Neural crest cell (in vitro differentiated cells): ENCODE measurements at places on chromosomes 3 and 15.

- no peak for DNase-seq
Observed at GRCh38 chr3:143103652-143104051, 15.9 kb upstream of the CHST2 start.

- no peak for DNase-seq
Observed at GRCh38 chr3:118436697-118437262, 597.9 kb downstream of the IGSF11 start.

- no peak for DNase-seq
Observed at GRCh38 chr15:48572823-48573222, 72.7 kb downstream of the FBN1 start.

DNA sequence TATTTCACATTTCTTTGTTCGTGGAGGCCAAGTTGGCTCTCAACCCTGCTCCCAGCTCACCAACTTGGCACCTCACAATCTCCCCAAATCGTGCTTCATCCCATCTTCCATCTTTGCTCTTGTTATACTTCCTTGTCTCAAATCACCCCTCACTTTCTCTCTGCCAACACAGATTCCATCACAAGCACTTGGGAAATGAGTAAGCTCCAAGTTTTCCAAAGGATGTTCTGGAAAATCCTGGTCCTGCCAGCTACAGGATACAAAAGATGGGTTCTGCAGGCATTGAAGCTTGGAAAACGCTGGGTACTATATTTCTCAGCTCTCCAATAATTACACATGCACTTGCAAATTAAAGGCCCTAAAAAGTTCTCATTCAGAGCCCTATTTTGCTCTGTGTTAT lies 4.1 kb upstream of the TM4SF4 start:
- no peak for DNase-seq

DNA sequence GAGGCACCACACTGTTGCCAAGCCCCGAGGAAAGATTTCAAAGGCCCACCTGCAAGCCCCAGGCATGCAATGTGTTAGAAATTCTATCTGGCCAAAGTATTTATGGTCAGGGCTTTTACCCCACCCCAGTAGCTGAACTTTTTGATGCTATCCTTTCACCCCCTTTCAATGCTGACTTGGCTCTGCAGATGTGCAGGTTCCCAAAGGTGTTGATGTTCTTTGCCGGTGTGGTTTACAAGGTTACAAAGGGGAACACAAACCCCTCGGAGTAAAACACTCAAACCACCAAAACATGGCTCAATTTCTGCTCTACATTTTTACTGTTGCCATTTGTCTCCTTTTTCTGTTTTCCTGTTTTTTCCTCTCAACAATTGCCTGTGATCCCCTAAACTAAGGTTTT lies 145.4 kb upstream of the BNIP2 start:
- DNase-seq = no peak

- DNase-seq = no peak
Observed at GRCh38 chr3:134033315-134033996, 3.7 kb upstream of the SLCO2A1 start.

DNA sequence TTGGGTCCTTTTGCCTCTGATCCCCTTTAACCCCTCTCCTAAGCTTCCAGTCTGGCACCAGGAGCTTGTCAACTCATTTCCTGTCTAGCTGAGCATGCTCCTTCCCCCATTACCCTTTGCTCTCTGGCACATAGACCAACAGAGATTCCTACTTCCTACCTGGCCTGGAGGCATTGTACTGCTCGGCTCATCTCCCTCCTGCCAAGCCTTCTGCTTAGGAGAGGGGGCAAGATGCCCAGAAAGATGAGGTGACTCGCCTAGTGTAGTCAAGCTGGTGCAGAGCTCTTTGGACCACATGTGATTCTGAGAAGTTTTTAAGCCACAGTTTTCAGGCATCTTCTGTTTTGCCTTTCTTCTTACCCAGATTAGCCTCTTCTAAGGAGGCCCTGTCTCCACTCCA lies 95.4 kb downstream of the ZNF621 start:
- DNase-seq = no peak

DNA sequence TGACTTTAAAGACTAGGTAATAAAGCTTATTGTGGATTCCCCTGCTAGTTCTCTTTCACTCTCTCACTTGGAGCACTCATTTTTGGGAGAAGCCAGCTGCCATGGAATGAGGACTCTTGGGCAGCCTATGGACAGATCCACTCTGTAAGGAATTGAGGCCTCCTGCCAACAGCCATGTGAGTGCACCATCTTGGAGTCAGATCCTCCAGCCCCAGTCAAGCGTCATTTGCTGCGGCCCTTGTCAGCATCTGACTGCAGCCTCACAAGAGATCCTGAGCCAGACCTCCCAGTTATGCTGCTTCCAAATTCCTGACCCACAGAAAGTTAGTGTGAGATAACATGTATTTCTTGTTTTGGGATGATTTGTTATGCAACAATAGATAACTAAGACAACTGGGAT lies 101.9 kb downstream of the SEMA6D start:
- no peak for DNase-seq

- DNase-seq = no peak
Observed at GRCh38 chr3:124491098-124491497, 239.2 kb upstream of the UMPS start.

- no peak for DNase-seq
Observed at GRCh38 chr3:78141269-78141668, 1101.4 kb downstream of the ROBO2 start.

- no peak for DNase-seq
Observed at GRCh38 chr15:70491201-70491621, 272.1 kb downstream of the UACA start.

GRCh38 chr3:169327546-169328356 lies 335.8 kb downstream of the MECOM start:
- DNase-seq = no peak

- DNase-seq = no peak
Observed at GRCh38 chr15:35349916-35350315, 196.0 kb downstream of the DPH6 start.

- no peak for DNase-seq
Observed at GRCh38 chr15:29470311-29470710, 200.7 kb upstream of the NSMCE3 start.

DNA sequence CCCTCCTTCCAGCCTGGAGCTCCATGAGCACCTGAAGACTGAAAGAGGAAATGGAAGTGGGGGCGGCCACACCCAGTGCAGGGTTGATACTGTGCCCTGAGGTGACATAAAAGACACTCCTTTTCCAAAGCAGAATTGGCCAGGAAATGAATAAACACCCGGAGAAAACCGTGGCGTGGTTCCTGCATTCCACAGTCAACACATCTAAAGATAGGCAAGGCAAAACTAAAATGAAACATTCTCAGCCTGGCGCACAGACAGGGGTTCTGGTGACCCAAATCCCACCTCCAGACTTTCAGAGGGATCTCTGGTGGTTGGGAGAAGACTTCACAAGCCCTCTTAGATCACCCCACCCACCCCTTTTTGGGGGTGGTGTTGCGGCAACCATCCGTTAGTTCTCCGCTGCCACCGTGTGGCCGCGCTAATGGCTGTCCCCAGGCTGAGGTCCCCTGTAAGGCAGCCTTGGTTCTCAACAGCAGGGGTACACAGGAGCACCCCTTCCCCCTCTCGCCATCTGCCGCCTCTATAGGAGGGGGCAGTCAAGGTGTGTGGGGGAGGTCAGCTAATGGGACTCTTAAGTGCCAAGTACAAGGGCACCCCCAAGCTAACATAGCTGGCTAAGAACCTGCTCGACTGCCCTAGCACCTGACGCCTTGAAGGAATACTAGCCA lies 2.5 kb upstream of the MST1R start:
- peak; percentile 46 for DNase-seq

- no peak for DNase-seq
Observed at GRCh38 chr3:53346922-53347260, 452 bp downstream of the DCP1A start.

GRCh38 chr15:80059786-80060355 lies 395 bp downstream of the ZFAND6 start:
- no peak for DNase-seq

DNA sequence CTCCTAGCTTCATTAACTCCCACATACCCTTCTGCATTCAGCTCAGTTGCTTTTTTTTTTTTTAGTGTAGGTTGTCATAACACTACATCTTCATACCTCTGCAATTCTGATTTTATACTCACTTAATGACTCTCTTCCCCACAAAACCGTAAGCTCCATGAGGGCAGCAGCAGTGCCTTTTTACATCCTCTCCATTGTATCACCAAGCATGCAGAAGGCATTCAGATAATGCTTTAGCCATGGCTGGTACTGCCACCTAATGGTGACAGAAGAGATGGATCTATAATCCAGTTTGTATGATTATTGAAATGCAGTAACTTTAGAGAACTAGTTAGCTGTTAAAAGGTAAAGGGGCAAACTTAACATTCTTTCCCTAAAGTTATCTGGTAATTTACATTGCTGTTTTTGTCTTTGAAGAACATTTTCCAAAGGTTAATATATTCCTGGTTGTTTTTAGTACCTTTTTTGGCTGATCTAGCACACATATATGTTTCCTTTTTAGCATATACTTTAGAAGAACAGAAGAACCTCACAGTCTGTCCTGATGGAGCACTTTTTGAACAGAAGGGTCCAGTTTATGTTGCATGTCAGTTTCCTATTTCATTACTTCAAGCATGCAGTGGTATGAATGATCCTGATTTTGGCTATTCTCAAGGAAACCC lies 36.8 kb downstream of the ATP1B3 start:
- DNase-seq = no peak

- DNase-seq = no peak
Observed at GRCh38 chr3:20038699-20039465, 1.4 kb upstream of the KAT2B start.
